HFFc6 (cell line): ENCODE measurements at places on chromosomes 2 and 18. TPM values are rescaled to one million over a fixed set of nuclear protein-coding genes. Genes with fewer than 3 reads are reported as not detected.

DNA sequence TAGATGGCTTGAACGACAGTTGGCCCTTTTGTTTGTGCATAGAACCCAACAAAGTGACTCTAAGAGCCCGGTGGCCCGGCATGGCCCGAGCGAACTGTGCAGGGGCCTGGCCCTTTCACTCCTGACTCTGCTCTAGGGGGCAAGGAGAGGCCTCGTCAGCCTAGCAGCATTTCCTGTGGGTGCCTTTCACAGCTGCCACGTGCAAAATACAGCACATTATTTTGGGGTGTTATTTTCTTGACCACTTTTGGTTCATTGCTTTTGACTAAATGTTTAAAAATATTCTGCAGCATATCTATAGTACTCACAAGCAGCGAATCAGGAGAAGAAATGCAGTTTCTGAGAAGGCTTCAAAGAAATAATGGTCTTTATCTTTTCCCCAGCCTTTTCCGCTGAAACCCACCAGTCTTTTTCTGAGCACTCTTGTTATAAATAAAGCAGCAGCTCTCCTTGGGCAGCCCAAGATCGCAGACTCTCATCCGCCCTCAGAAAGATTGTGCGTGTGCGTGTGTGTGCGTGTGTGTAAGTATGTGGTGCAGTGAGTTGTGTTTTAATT is 31.3 kb downstream of the DGKD start:
- DNase-seq = no peak

- DNase-seq = no peak
These were observed 1142.0 kb upstream of the TMEFF2 start for GRCh38 chr2:193336781-193337180.

The EGR4 gene
- total RNA-seq = not detected in 2 replicates

DNA sequence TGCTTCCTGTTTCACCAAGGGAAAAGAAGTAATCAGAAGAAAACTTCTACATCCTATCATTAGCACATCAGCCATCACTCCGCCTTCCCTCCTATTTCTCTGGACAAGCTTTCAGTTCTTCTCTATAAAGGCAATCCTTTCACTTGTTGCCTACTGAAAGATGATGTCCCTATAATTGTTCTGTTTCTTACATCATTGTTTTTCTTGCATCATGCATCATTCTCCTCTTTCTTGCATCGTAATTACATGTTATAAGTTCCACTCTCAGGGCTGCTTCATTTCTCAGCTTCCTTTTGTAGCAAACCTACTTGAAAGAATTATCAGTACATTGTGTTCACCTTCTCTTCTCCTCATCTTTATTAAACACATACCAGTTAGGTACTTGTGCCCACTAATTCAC is 7.2 kb downstream of the SLC30A6 start:
- no peak for DNase-seq

GRCh38 chr2:96934182-96934495 is 52.2 kb downstream of the FAM178B start:
- DNase-seq = no peak

- no peak for DNase-seq
These were observed 64.9 kb downstream of the LNPK start for GRCh38 chr2:175937216-175937615.
